ENCODE measurements at places on chromosomes 11 and 22.

DNA sequence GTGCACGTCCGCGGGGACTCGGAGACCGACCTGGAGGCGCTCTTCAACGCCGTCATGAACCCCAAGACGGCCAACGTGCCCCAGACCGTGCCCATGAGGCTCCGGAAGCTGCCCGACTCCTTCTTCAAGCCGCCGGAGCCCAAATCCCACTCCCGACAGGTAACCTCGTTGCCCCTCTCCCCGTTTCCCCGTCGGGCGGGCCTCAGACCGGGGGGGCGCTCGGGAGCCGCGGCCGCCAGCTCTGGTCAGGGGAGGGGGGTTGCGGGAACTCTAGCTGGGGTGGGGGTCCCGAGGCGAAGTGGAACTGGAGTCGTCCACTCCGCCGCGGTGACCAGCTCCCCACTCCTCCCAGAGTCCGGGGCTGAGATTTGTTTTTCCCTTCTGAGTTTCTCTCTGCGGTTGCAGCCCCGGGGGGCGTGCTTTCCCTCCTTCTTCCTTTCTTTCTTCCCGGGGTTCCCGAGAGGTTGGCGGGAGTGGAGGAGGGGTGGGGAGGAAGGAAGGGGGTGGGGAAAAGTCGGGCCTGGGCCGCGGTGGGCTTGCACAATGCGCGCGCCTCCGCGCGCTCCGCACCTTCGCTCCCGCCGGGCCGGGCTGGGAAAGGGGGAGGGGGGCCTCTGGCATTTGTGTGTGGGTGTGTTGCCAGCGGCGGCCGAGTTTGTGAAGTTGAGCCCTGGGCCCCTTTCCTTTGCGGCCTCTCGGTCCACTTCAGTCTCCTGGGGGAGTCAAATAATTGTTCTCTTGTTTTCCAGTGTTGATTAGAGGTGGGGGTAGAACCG lies 952 bp downstream of the YAP1 start:
- DNase-seq, result no peak

DNA sequence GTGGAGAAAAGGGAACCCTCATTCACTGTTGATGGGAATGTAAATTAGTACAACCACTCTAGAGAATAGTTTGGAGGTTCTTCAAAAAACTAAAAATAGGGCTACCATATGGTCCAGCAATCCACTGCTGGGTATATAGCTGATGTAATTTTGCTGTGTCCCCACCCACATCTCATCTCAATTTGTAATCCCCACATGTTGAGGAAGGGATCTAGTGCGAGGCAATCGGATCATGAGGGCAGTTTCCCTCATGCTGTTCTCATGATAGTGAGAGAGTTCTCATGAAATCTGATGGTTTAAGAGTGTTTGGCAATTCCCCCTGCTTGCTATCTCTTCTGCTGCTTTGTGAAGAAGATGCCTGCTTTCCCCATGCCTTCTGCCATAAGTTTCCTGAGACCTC lies 17.1 kb upstream of the OR52M1 start:
- no peak for DNase-seq

DNA sequence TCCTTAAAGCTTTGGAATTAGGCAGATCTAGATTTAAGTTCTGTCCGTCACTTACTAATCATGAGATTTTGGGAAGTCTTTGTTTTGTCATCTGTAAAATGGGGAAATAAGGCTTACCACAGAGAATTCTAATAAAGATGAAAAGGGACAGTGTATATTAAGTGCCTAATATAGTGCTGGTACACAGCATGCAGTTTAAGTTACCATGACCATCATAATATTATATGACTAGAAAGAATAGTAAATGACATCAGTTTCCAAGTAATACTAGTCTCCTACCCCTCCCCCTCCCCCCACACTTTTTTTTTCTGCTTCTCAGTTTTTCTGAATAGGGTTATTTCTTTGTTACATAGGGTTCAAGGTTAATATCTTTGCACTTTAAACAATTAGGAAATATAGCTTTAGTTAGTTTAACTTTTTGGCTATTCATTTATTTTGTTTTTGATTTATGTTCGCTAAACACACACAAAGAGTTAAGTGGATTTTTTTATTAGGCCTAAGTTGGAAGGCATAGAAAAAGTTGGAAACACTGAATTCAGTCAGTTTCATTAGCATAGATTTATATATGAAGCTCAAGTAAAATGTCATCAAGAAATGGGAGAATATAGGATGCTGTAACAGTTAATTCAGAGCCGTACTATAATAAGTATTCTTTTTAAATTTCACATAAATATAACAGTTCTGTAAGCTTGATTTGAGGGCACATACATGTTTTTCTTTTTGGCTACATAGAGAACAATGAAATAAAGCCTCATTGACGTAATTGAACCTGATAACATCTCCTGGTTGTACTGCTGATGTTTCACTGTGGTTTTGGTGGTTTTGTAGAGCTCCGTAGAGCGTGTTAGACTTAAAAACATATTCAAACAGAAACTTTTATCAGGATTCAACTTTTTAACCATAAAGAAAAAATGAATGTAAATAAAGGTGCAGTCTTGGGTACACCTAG lies 121.2 kb downstream of the PDE3B start:
- peak; percentile 89 for DNase-seq

DNA sequence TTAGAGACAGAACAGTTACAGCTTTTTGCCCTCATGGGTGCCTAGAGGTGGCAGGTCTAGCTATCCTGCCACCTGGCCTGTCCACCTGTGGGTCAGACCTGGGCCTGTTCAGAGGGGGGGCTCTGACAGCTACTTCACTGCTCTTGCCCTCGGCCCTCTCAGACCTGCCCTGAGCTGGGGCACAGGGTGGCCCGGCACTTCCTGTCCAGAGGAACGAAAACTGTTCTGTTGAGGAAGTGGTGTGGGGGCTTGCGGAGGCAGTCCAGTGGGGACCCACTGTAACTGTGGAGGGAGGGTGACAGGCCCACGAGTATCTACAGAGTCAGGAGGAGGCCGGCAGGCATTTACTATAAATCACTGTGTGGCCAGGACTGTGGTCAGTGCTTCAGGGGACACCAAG lies 16.2 kb downstream of the TESMIN start:
- DNase-seq, result no peak

DNA sequence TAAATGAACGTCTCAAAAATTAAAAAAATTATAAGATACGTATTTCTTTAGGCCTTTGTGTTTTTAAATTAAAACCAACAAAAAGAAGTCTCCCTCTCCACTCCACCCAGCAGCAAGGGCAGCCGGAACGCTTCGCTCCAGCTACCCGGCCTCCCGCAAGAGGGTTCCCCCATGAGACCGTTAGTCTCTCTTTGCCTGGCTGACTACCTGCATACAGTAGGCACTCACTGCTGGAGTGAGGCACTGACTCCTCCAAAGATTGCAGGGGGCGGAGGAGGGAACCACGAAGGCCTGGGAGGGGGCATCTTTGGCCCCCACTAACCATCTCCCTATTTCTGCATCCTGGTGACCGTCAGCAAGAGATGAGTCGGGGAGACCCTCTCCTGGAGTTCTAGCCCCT lies 10.1 kb downstream of the CBX6 start:
- no peak for DNase-seq

GRCh38 chr22:49047447-49047846 lies 780.2 kb downstream of the BRD1 start:
- DNase-seq, result no peak

DNA sequence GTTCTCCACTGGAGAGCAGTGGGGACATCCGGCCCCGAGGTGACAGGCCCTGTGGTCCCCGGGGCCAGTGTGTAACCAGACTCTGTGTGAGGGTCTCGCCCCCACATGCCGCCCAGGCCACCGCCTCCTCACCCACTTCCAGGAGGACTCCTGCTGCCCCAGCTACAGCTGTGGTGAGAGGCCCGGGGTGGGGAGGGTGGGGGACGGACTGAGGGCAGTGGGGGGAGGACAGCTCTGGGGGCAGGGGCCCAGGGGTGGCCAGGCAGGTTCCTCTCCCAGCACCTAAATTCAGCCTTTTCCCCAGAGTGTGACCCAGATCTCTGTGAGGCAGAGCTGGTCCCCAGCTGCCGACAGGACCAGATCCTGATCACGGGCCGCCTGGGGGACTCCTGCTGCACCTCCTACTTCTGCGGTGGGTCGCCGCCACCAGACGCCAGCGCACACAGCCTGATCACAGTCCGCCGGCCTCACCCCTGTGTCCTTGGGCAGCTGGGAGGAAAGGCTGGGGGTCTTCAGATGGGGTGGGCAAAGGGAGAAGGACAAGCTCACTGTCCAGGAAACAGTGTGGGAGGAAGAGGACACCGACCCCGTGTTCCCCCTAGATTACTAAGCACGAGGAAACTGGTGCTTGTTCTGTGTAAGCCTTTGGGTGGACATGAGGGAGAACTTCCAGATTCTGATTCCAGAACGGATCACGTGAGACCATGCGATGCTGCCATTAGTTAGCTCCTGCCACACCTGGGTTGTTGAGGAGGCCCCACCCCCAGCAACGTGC lies 84.4 kb upstream of the MYOD1 start:
- no peak for DNase-seq

DNA sequence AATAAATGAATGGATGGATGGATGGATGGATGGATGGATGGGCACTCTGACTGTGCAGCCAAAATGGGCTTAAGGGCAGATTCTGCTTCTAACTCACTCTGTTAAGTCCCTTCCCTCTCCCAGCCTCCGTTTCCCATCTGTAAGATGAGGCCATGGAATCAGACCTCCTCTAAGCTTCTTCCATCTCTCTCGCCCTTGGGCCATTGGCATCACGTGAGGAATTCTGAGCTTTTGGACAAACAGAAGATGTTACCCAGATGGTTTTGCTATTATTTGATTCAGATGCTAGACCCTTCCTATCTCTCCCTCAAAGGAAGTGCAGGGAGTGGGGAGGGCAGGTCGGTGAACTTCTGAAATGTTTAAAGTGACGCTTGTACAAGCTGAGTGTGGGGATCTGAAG lies 4.0 kb upstream of the CYTH4 start:
- DNase-seq, result no peak

GRCh38 chr22:48352086-48352911 lies 1475.4 kb downstream of the BRD1 start:
- DNase-seq, result no peak

DNA sequence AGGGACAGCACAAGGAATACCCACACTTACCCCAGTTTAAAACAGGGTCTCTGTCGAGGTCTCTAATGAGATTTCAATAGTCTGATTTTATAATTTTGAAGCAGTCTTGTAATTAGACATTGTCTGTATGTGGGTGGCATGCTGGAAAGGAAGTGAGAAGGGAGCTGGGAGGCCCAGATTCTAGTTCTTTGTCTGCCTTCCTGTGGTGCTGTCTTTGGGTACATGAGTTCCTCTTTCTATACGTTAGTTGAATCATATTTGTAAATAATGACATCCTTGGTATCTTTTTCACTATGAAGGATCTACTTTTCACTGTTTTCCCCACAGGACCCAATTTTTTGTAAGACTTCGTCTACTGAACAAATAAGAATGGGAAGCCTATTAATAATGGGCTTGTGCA lies 42.0 kb upstream of the TENM4 start:
- DNase-seq, result no peak

DNA sequence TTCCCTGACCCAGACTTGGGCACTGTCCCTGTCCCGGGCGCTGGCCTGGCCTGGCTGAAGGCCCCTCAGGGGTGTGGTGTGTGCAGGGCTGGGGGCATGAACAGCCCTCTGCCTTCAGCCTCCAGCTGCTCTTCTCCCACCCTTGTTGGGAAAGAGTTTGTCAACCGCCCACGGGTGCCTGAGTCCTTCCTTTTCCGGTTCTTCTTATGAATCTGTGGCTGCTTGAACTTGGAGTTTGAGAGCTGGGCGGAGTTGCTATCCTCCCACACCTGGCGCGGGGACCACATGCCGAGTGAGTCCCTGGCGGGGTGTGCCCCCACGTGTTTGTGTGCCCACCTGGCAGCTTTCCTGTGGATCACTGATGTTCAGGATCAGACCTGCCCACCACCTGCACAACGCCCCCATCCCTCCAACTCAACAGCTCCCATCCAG lies 13.4 kb downstream of the NFAM1 start:
- no peak for DNase-seq

GRCh38 chr11:121012091-121012490 lies 11.8 kb upstream of the TBCEL start:
- DNase-seq, result no peak

DNA sequence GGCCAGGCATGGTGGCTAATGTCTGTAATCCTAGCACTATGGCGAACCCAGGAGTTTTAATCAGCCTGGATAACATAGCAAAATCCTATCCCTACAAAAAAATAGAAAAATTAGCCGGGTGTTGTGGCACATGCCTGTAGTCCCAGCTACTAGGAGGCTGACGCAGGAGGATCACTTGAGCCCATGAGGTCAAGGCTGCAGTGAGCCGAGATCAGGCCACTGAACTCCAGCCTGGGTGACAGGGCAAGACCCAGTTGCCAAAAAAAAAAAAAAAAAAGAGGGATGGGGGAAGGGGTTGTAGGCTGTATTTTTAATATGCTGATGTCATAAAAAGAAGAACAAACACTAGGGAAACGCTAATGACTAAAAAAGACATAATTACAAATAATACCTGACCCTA lies 12.1 kb downstream of the DDX6 start:
- DNase-seq, result no peak

- DNase-seq, result no peak
Measured at GRCh38 chr22:26593763-26594162, 3.8 kb upstream of the TPST2 start.

DNA sequence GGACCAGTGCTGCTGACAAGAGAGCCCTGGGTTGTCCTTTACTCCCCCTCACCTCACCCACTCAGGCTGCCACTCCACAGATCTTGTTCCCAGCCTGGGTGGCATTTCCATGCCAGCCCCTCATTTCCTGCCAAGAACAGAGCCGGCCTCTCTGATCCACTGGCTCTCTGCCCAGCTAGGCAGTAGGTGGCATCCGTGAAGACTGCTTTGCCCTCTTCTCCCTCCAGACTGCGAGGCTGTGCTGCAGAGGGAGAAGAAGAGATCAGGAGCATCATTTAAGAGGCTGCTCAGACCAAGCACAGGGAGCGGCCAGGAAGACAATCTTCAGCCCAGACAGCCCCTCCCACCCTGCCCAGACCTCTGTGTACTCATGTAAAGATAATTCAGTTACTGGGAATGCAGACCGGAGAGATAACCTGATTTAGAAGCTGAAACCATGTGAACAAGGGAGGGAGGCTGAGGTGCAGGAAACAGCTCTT lies 126.9 kb upstream of the NCAM1 start:
- DNase-seq, result no peak

GRCh38 chr11:58979222-58979621 lies 39.9 kb downstream of the GLYATL1 start:
- DNase-seq, result no peak

DNA sequence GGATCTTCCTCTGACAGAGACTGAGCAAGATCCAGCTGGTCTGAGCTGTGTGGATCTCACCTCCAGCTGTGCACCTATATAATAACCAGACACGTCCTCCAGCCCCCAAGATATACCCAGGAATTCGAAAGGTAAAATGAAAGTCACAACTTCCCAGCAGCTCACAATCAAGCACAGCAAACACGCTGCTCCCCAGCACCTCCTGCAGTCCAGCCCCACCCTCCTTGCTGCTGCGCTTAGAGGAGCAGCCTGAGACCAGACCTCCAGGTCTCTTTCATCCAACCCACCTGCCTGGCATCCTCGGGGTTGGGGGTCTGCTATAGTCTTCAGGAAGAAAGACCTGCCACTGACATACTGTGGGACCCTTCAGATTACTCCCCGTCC lies 3.0 kb upstream of the APOL4 start:
- DNase-seq, result no peak

- DNase-seq, result no peak
Measured at GRCh38 chr11:45028911-45029682, 78.4 kb upstream of the TP53I11 start.

GRCh38 chr11:91921974-91922373 lies 302.6 kb upstream of the FAT3 start:
- DNase-seq, result no peak

GRCh38 chr22:24699876-24700275 lies 74.6 kb downstream of the PIWIL3 start:
- no peak for DNase-seq
